AML-193 (cell line): ENCODE measurements at places on chromosomes 4 and X.

GRCh38 chr4:99408346-99408745 lies 26.8 kb downstream of the ADH7 start:
- no peak for DNase-seq

GRCh38 chr4:156336511-156336910 lies 382.8 kb upstream of the CTSO start:
- DNase-seq, result no peak

- DNase-seq, result no peak
These were observed 23.0 kb downstream of the LDB2 start for GRCh38 chr4:16875487-16875886.

- DNase-seq, result no peak
These were observed 176.9 kb downstream of the DCTD start for GRCh38 chr4:182740256-182740655.

- no peak for DNase-seq
These were observed 56.1 kb downstream of the PRSS12 start for GRCh38 chr4:118296729-118297128.

DNA sequence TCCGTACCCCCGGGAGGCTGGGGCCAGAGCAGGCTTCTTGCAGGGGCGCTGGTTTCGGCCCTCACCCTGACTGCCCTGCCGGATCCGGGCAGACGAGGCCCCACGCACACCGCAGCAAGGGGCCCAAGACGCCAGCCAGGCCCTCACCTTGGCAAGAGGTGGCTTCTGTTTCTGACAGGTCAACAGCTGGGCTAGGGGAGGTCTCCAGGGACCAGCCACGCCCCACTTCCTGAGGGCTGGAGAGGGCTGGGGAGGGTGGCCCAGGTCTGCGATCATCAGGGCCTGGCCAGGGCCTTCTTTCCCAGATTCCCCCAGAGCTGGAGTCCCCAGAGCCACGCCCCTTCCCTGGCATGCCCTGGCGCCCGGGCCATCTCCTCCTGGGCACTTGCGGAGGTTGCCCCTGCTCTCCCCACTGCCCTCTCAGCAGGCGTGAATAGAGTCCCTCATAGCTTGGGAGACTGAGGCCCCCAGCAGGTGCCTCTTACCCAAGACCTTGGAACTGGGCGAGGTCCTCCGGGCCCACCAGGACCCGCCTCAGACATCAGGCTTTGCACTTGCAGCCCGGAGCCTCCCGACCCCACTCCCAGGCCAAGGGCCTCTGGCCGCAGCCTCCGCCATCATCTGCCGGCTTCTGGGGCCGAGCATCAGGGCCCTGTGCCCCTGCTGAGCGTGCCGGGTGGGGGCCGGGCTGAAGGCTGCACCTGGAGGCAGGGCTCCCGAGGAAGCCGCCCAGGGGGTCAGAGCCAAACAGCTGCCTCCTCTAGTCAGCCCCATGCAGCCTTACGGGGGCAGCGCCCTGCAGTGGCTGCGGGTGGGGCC lies 6.3 kb upstream of the FGFR3 start:
- no peak for DNase-seq

GRCh38 chr4:102871772-102872171 lies 3.0 kb downstream of the CISD2 start:
- DNase-seq, result peak; percentile 49

GRCh38 chr4:78596111-78596742 lies 44.7 kb downstream of the ANXA3 start:
- no peak for DNase-seq

GRCh38 chrX:103550415-103551051 lies 31.2 kb upstream of the RAB40A start:
- no peak for DNase-seq

GRCh38 chr4:31370866-31371465 lies 650.8 kb downstream of the PCDH7 start:
- peak; percentile 23 for DNase-seq

- DNase-seq, result no peak
These were observed 20.2 kb upstream of the RBPJ start for GRCh38 chr4:26300314-26301307.

- peak; percentile 2 for DNase-seq
These were observed 24.5 kb downstream of the ELF4 start for GRCh38 chrX:130085551-130086446.

- DNase-seq, result peak; percentile 14
These were observed 30.0 kb downstream of the BBS12 start for GRCh38 chr4:122762520-122762919.

DNA sequence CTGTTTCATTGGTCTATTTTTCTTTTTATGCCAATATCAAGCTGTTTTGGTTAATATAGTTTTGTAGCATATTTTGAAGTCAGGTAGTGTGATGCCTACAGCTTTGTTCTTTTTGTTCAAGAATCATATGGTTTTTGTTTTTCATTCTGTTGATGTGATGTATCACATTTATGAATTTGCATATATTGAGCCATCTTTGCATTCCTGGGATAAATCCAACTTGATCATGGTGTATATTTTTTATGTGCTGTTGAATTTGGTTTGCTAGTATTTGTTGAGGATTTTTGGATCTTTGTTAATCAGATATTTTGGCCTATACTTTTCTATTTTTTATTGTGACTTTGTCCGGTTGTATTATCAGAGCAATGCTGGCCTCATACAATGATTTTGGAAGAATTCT lies 74.8 kb downstream of the GPAT3 start:
- DNase-seq, result no peak

DNA sequence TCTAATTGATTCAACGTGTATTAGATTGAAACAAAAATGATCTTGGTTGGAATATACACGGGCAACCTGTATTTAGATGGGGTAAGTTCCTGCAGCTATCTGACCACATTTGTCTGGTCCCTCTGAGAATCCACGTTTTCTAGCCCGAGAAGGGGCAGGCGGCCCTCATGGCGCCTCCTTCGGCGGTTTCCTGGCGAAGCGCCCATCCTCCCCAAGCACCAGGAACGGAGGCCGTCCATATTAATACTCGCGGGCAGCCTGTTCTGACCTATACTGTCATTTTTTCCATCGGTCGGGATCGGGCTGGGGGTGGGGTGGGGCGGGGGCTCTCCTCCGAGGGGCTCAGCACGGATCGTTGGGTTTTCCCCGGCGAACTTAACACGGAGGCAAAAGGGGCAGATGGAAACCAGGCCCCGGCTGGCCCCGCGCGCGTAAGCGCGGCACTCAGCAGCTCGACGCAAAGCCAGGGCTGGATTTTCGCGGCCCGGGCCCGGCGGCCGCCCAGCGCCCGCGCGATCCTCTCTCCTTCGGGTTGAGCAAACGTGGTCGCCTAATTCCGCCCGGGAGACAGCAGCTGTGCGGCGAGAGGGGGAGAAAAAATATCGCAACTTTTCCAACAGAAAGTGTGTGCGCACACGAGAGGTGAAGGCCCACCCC lies 77.2 kb upstream of the BCOR start:
- no peak for DNase-seq

- no peak for DNase-seq
These were observed 2282.6 kb downstream of the ARAP2 start for GRCh38 chr4:33961761-33962160.

DNA sequence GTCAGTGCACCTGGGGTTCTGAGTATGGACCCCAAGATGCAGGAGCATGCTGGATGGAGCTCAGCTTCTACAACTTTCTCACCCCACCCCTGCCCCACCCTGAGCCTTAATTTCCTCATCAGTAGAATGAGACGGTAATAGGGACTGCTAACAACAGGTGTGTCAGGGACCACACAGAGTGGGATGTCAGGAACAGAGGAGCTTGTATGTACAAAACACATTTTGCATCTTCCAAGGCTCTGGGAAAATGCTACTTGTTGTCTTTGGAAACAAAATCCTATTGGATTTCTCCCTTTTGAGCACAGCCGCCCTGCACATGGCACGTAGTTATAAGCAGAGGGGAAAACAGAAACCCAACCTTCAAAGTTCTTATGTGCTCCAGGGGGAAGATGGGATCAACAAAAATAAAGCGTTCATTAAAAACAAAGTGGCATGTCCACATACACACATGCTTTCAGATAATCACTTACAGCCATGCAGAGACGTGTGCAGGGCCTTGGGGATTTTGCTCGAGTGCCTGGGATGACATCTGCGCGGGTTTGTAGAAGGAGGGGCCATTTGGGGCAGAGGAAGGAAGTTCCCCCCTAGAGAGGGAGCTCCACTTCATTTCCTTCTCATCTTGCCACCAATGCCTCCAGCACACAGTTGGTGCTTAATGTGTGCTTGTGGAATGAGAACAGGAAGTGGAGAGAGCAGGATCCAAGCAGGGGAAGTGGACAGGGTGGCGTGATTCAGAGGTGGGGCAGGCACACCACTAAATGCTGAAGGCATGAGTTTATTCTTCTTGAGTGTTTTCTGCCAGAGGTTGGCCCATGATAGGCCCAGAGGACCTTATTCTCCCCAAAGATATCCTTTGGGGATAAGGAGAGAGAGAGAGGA lies 138.9 kb downstream of the SMIM20 start:
- no peak for DNase-seq

DNA sequence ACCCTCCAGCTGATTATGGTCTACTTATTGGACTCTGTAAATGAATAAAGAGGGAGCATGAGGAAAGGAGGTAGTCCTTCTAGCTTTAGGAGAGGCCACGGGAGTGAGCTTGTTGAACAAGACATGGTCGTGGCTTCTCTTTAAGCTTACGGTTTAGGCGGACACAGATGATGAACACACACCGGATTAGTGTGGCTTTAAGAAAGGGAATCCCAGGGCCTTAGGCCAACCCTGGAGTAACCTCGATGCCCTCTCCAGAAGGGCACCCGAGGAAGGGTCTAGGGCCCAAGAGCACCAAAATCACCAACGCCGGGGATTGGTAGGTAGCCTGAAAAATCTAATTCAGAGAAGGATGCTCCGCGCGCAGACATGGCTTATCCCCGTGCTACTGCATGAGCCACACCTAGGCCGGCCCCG lies 39.4 kb downstream of the ERVMER34-1 start:
- no peak for DNase-seq

DNA sequence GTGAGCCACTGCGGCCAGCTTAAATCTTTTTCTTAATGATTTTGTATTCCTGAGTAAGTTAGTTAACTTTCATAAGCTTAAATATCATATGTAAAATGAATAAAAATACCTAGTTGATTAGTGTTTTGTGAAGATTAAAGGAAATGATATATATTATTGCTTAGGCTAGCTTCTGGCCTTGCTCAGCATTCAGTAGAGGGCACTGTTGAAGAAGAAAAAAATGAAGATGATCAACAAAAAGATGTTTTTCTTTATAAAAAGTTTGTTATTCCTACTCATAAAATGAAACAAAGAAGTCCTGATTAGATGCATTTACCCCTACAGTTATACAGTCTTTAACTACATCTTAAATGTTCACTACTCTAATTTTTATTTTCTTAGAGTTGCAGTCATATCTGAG lies 797.7 kb downstream of the RAPGEF2 start:
- no peak for DNase-seq

DNA sequence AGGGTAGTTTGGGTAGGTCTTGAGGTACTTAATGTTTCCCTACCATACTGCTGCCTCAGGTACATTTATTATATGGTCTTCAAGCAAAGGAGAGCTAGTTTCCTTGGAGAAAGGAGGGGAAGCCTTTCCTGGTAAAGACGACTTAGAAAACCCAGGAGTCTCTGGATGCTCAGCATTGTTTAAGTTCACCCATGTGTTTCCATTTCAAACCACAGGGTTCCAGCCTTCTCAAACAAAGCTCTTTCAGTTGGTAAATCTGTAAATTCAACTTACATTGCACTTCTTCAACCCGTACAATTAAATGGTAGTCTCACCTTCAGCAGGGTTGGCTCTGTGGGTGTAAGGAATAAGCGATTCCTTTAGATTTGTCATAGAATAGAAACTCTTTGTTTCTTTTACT lies 111.9 kb upstream of the UNC5C start:
- no peak for DNase-seq

DNA sequence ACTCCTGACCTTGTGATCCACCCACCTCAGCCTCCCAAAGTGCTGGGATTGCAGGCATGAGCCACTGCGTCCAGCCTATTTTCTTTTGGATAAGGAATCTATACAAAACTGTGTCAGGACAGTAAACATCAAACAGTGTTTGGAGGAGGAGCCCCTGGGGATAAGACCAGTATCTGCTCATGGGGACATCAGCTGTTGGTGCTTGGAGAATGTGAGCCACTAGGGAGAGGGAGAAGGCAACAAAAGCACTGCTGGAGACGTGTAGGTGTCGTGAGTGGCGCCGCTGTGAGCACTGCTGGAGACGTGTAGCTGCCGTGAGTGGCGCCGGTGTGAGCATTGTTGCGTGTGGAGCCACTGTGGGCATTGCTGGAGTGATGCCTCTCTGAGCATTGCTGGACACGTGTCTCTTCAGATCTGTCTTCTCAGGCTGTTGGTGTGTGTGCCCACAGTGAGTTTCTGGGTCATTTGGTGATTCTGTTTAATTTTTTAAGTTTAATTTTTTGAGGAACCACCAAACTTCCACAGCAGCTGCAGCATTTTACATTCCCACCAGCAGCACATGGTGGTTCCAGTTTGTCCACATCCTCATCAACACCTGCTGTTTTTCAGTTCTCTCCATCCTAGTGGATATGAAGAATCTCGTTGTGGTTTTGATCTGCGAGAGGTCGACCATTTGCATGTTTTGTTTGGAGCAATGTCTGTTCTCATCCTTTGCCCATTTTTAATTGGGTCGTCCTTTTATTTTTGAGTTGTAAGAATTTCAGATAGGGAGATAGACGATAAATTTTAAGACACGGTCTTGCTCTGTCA lies 19.0 kb downstream of the DGKQ start:
- no peak for DNase-seq

DNA sequence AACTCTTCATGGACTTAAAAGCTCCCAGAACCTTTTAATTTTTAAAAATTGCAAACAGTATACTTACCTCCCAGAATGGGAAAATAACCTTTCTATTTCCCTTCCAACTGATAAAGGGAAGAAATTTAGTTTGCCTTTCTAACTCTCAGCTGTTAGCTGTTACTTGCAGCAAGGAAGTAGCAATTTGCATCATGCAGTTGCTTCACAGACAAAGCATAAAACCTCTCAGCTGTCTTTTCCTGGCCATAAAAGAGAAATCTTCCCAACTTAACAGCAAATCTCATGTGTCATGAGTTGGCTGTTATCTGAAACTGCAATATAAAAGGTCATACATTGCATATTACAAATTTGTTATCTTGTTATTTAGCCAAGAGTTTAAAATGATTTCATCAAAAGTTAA lies 18.4 kb downstream of the C4orf17 start:
- DNase-seq, result no peak

- DNase-seq, result no peak
These were observed at the start of gene PCDH19 for GRCh38 chrX:100409610-100410590. Gene PCDH19, minus strand, starts transcription at chrX:100410273. Its CDS starts 1,676 bp downstream, at chrX:100408597.

DNA sequence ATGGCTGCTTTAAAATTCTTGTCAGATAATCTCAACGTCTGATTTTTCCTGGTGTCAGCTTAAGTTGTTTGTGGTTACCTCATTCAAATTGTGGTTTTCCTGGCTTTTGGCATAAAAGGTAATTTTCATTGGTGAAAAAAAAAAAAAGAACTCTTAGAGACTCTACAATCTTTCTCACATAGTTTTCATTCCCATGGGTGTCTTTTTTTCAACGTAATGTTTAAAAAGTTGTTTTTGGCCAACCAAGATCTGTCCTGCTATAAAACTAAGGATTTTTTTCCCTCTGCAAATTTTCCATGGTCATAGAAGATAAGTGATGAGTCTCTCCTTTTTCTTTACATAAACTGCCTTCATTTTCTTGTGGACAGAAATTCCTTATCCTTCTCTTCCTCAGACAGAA lies 28.9 kb upstream of the RPS6KA6 start:
- DNase-seq, result no peak
